Activated T-helper 1 cell treated with anti-CD3 and anti-CD28 coated beads, Interleukin-12 subunit alpha, Interleukin-12 subunit beta, Interleukin-2, Interleukin-4 antibody, amounts not matched to agents 30 ng/mL and 10 ng/mL and 1 ng/mL, durations not matched to agents 14 hours and 24 hours and 36 hours (primary cell): ENCODE measurements at places on chromosomes 7 and 10. TPM values are rescaled to one million over a fixed set of nuclear protein-coding genes. Genes with fewer than 3 reads are reported as not detected.

The WAC gene
- 130 and 135 TPM in 2 replicates for total RNA-seq

The SEC23IP gene
- 79.7 and 91.7 TPM in 2 replicates for total RNA-seq

DNA sequence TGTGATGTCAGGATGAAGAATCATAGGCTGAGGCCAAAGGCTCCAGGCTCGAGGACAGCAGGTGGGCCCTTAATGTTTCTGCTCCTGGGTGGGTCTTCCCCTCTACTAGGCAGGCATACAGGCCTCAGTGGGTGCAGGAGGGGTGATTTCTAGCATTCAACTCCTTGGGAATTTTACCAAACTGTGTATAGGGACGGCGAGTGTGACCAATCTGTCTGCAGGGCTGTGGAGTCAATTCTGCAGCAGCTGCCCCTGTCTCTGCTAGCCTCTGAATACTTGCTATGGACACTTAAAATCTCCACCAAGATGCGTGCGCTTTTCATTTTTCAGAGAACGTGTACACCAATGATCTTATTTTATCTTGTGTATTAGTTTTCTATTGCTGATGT, 115.5 kb downstream of the WDR11 start:
- H3K36me3 ChIP-seq, result no peaks in the 10 kb centered on the region
- H3K4me3 ChIP-seq, result no peak overlapping the region
- no peaks in the 10 kb centered on the region for H3K4me1 ChIP-seq
- H3K27ac ChIP-seq, result no peak overlapping the region
- H3K27me3 ChIP-seq, result no peaks in the 10 kb centered on the region

DNA sequence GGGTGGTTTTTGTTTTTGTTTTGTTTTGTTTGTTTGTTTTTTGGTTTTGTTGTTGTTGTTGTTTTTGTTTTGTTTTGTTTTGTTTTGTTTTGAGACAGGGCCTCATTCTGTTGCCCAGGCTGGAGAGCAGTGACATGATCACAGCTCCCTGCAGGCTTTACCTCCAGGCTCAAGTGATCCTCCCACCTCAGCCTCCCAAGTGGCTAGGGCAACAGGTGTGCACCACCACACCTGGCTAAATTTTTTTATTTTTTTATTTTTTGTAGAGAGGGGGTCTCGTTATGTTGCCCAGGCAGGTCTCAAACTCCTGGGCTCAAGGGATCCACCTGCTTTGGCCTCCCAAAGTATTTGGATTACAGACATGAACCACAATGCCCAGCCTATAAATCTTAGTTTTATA, 115.9 kb upstream of the NFE2L3 start:
- H3K27me3 ChIP-seq, result peaks cover 27% of the 10 kb centered on the region
- H3K36me3 ChIP-seq, result no peaks in the 10 kb centered on the region
- DNase-seq, result no peak
- H3K4me3 ChIP-seq, result no peak overlapping the region
- no peak overlapping the region for H3K27ac ChIP-seq

DNA sequence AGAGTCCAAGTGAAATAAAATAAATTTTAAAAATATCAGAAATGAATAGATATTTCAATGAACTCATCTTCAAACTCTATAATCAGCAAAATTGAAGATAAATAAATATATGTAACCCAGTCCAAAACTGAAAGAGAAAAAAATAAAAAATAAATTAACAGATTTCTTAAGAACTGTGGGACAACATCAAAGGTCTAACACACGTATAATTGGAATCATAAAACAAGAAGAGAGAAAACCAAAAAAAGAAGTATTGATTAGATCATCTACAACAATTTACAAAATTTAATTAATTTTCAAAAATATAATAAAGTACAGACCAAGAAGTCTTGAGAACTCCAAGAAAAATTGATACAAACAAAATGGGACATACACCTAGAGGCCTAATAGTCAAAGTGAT, 625.8 kb upstream of the SORCS1 start:
- no peak for DNase-seq
- H3K4me3 ChIP-seq, result no peak overlapping the region
- H3K4me1 ChIP-seq, result no peaks in the 10 kb centered on the region
- no peaks in the 10 kb centered on the region for H3K36me3 ChIP-seq
- no peaks in the 10 kb centered on the region for H3K27me3 ChIP-seq

DNA sequence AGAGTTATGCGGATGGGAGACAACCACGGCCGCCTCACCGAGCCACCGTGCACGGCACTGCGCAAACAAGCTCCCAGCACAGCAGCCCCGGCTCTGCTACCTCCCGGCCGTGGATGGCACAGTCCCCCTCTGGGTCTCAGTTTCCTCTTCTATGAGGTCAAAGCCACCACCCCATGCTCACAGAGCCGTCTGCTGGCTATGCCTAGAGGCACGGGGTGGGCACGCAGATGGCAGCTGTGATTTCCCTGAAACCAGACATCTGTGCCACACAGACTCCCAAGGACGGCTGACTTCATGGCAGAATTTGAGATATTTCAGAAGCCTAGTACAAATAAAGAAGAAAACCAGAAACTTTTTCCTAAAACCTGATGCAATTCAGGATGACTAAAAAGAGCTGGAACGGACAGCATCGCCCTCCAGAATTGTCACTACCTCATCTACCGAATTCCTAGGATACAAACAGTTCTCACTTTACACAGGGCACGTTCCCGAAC, 73.2 kb downstream of the AMZ1 start:
- H3K4me1 ChIP-seq, result peaks cover 56% of the 10 kb centered on the region
- no peak for DNase-seq
- no peak overlapping the region for H3K27ac ChIP-seq
- H3K4me3 ChIP-seq, result no peak overlapping the region
- peaks cover 27% of the 10 kb centered on the region for H3K36me3 ChIP-seq
